ENCODE measurements at places on chromosomes 11 and 22.
A peak's percentile ranks its signal among the peaks of the same experiment; 100 is the strongest.

DNA sequence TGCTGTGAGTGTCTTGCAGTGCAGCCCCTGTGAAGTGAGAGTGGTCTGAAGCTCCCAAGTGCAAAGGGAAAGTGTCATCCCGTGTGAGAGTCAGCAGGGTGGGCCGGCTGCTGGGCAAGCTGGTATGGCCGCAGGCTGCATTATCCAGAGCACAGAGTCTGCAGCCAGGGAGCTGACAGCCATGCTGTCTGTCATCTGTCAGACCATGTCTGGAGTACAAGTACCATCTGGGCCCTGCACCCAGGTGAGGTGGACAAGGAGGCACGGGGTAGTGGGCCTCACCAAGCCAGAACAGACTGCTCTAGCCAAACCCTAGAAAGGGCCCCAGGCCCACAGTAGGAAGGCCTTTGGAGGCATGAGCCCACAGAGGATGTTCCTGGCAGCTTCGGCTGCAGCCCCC, 20.2 kb downstream of the LMO1 start:
- no peak for DNase-seq

DNA sequence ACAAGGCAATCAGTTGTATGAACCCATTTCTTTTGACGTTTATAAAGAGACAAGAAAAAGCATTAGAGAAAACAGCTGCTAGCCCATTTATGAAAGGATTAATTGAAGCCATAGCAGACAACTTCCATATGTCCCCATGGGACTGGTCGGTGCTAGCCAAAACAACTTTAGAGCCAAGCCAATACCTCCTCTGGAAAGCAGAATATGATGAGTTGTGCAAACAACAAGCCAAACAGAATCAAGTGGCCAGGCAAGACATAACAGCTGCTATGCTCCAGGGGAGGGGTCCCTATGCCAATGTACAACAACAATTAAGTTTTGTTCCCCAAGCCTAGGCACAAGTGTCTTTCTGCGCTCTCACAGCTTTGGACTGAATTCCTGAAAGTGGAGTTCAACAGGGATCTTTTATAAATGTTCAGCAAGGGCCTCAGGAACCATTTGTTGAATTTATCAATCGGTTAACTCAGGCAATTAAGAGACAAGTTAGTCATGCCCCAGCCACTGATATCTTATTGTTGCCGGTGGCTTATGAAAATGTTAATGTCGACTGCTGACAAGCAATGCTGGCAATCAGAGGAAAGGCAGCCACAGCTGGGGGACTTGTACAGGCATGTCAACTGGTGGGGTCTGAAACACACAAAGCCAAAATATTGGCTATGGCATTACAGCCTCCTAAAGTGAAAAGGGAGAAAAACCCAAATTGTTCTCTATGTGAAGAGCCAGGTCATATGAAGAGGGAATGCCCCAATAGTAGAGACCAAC, 1593.1 kb upstream of the TENM4 start:
- no peak for DNase-seq

- DNase-seq, result no peak
Observed at GRCh38 chr11:60305906-60306619, 21.0 kb upstream of the MS4A6E start.

GRCh38 chr11:70732023-70732880, 333.9 kb downstream of the CTTN start:
- no peak for DNase-seq

GRCh38 chr22:19636696-19637407, 77.5 kb upstream of the SEPTIN5 start:
- DNase-seq, result peak; percentile 68

- no peak for DNase-seq
Observed at GRCh38 chr11:85735876-85736460, 50.0 kb upstream of the CCDC89 start.

- no peak for DNase-seq
Observed at GRCh38 chr11:122668562-122669090, 13.1 kb downstream of the UBASH3B start.

DNA sequence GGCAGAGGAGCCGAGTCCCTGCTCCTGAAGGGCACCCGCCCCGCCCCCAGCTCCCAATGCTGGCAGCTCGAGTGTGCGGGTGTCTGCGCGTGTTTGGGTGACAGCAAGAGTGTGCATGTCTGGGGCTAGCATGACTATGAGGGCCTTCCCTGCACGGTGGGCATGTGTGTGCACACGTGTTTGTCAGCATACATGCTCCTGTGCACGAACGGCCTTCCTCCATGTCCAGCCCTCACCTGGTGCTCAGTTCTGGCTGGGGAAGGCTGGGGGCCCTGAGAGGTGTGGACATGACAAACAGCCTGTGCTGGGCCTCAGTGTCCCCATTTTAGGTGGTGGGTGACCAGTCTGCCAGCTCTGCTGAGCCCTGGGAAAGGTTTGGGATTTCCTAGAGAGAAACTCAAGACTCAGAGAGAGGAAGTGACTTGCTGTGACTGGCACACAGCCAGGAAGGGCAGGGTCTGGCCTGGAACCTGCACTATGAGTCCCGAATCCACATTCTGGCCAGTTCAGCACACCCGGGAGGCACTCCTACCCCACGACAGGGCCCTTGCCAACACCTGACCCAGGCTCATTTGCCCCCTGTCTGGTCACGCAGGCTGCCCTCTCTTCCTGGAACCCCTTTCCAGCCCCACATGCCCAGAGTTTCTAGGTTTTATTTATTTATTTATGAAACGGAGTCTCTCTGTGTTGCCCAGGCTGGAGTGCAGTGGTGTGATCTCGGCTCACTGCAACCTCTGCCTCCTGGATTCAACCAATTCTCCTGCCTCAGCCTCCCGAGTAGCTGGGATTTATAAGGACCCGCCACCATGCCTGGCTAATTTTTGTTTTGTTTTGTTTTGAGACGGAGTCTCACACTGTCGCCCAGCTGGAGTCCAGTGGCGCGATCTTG, 3.3 kb upstream of the SHISA8 start:
- DNase-seq, result no peak

GRCh38 chr11:112165049-112165448, 1.2 kb upstream of the IL18 start:
- DNase-seq, result no peak

DNA sequence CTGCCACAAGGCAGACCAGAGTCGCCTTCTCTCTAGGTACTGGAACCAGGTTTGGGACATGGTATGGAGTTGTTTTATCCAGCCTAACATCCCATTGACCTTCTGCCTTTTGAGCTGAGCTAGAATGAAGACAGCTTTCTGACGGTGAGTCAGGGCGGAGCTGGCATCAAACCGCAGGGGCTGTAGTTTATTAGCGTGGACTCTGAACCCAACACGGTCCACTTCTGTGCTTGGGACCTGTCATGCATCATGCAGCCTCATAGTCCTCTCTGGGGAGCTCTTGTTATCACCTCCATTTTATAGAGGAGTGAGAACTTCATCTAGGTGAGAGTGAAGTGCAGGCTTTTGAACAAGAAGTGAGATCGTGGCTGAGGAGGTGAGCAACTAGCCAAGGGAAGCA, 8.3 kb downstream of the GAL3ST1 start:
- DNase-seq, result no peak

Data from coronary artery (tissue), 2 donors.